ENCODE measurements at places on chromosomes 4 and X.

GRCh38 chrX:101360390-101360789, 11.8 kb upstream of the TIMM8A start:
- DNase-seq = no peak

DNA sequence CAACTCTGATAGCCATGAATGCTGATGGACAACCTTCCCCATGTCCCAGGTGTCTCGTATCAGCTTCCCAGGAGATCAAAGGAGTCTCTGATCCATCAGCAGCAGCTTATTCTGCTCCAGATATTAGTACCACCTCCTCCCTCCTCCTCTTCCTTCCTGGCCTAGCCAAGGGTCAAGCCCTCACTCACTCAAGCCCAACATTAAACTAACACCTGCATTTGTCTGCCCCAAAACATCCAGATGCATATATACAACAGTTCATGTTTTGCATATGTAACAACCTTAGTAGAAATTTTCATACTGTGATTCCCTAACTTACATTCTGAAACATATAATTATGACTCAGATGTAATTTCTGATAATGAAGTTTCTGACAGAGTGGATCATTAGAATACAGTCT, 29.9 kb downstream of the BCLAF3 start:
- DNase-seq = no peak

DNA sequence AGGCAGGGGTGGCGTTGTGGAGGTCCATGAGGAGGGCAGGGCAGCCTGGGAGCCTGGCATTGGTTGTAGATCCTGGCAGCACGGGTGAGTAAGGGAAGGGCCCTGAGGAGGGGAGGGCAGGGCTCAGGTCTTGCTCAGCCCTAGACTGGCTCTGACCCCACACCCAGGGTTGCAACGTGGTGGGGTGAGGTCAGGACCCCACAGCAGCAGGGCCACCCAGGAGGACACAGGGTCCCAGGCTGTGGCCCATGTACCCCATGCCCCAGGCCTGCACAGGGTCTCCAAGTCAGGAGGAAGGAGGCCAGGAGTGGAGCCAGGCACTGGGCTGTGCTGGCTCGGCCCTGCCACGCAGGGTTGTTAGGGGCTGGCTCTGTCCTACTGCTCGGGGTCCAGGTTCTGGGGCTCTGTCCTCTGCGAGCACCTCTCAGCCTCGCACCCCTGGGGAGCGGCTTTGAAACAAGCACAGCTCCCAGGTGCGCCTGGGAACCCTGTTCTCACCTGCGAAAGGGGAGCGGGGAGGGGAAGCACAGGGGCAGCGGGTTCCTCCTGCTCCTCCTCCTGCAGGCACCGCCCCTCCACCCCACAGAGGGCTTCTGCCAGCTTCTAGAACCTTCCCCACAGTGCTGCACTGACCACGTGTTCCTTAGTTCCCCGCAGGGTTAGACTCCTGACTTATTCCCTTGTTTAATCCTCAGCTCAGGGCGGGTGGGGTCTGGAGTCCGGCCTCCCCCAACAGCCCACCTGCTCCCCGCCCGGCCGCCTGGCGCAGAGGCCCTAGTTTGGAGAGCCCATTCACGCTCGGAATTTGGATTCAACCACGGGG, 20.4 kb downstream of the MSANTD1 start:
- no peak for DNase-seq

- DNase-seq = no peak
Measured at GRCh38 chr4:155704841-155705404, 38.3 kb downstream of the GUCY1A1 start.

GRCh38 chr4:128403586-128403985, 116.0 kb upstream of the PGRMC2 start:
- no peak for DNase-seq
